ENCODE measurements at places on chromosomes 3 and 15.

- no peak for DNase-seq
These were observed 22.8 kb downstream of the TRPC1 start for GRCh38 chr3:142746646-142747045.

DNA sequence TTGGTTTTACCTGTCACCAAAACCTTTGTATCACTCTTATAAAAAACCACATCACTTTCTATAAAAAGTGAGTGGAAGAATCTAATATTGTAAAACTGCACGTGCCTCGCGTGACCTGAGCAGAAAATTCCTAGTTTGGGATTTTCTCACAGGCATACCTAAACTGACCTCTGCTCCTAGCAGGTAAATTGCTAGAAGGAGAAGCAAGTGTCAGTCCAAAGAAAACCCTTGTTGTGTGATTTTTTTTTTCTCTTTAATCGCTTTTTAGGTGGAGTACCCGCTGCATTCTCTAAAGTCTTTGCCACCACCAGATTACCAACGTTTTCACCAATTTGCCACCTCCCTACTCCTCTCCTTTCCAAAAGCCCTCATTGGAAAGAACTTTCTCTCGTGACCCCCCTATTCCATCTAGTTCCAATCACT lies 534 bp upstream of the UBE2E1 start:
- no peak for DNase-seq

DNA sequence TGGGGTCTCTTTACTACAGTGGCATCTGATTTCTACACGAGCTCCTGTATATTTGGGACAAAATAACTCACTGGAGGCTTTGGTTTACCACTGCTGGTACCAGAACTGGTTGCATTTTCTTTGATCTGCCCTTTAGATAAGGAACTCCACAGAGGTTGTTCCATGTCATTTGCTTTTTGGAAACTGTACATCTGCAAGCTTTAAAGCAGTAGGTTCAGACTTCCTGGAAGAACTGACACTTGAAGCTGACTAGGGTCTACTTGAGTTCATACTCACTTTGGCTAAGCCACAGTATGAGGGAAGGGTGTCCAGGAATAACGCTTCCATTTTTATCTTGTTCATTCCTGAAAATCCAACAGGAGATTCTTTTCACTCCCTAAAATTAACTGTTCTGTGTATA lies 86.4 kb downstream of the WWTR1 start:
- DNase-seq: no peak

GRCh38 chr3:20572473-20572872 lies 386.5 kb upstream of the SGO1 start:
- DNase-seq: no peak

- no peak for DNase-seq
These were observed 27.3 kb downstream of the CCR3 start for GRCh38 chr3:46269556-46269955.

DNA sequence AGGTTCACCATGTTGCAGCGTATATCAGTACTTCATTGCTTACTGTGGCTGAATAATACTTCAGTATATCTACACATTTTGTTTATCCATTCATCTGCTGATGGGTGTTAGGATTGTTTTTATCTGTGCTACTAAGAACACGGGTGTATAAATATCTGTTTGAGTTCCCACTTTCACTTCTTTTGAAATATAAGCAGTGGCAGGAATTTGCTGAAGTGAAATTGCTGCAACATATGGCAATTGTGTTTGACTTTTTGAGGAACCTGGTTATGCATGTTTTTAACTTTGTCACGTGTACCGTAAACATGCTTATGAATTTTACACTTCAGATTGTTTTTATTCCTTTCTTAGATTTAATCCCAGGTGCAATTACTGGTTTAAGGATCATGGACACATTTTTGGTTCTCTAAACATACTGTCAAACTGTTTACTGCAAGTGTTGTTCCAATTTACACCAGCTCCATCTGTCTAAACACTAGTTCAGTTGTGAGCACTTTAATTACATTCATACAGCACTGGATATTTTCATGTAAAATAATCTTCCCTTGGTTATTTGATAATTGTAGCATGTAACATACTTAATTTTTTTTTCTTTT lies 23.1 kb downstream of the TRAK1 start:
- no peak for DNase-seq

DNA sequence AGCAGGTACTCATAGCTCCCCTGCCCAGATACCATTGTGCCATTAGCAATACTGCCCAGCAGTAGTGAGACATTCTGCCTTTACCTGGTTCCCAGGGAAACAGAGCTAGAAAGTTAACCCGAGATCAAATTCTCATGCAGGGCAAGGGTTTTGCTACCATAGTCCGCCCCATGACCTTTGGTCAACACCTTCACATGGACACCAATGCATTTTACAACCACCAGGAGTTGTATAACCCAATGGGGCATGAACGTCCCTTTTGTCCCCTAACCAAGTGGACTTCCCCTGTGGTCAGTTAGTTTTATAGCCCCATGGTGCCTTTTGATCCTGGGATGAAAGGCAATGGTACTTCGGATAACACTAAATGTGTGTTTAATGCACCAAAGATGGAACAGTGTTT lies 151.7 kb upstream of the IQSEC1 start:
- DNase-seq: no peak

GRCh38 chr3:53841296-53841695 lies 4.9 kb downstream of the CHDH start:
- DNase-seq: no peak

DNA sequence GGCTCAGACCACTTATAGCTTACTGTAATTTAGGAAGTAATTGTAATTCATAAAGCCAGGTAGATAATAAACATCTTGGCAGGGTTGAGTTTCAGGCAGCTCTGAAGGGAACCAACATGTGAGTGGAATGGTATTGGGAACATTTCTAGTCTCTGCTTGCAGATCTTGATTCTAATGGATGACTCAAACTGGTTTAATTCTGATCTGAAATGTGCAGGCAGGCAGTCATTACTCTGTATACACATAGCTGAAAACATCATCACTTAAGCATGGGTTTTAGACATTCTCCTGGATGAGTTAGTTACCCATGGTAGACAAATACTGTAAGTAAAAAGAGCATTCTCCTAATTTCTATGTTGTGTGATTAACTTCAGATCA lies 317.0 kb upstream of the TPRG1 start:
- peak; percentile 53 for DNase-seq

DNA sequence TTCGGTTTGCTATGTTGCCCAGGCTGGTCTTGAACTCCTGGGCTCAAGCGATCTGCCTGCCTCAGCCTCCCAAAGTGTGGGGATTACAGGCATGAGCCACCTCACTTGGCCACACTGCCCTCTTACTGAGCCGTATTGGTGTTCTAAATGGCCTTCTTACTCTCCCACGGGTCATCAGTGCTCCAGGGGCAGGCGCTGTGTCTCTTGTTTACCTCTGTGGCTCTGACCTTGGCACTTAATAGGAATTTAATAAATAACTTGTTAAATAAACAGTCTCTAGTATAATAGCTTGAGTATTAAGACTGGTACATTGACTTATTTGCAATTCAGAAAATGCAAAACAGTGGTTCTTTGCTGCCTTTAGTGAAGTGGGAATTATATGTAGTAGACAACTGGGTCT lies 13.7 kb downstream of the FLNB start:
- DNase-seq: no peak

DNA sequence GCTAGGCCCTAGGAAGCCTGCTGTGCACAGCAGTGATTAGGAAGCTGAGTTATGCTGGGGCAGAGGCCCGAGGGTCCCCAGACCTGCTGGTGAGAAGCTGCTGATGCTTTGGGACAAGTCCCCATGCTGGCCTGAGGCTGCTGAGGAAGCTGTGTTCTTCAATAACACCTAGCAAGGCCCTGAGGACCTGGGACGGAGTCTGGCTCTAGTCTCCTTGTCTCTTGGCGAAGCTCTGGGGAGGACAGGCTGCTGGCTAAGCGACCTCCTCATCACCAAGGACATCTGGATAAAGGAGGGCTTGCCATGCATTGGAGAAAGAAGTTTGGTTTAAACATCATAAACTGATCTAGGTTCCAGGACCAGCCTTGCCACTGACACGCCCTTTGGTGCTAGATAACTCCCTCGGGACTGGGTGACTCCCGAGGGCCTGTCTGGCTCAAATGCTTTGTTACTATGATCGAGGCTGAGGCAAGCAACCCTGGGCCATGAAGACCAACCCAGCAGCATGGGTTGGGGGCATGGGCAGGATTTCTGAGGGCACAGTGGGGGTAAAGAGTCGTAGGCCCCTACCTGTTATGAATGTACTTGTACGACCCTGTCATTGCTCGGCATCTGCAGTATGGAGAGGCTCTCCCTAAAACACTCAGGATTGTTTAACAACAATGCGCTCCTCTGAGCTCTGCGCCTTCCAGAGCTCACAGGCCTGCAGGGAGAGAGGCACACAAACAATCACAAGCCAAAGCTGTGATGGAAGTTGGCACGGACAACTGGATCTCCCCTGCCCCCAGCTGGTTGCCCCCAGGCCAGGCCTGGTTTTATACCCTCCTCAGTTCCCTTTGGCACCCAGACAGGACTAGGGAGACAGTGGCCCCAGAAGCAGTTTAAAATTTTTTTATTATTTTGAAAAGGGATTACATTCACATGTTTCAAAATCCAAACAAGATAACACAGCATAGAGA lies 64.4 kb downstream of the LINGO1 start:
- DNase-seq: no peak

DNA sequence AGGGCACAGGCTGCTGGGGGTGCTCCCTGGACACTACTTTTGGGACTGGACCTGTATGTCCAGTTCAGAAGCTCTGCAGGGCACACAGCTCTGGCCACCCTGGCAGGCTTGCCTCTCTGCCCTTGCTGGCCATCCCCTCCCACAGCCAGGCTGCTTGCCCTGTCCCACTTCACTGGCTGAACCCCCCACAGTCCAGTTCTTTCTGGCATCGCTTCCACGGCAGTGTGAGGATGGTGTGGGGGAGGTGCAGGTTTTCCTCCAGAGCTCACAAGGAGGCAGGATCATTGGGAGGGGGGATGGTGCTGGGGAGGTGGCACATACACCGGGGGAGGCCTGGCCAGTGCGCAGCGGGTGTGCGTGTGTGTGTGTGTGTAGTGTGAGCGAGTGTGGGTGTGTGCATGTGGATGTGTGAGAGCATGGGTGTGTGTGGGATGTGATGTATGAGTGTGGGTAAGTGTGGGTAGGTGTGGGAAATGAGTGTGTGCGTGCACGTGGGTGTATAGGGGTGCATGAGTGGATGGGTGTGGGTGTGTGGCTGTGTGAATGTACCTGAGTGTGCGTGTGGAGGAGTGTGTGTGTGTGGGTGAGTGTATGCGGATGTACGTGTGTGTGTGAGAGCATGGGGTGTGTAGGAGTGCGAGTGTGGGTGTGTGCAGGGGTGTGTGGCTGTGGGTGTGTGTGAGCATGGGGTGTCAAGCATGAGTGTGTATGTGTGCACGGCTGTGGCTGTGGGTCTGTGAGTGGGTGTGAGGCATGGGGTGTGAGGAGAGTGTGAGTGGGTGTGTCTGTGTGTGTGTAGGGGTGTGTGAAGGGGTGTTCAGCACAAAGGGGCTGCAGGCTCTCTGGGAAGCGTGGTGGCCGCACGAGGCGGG lies 155.2 kb downstream of the NSMCE3 start:
- DNase-seq: no peak

DNA sequence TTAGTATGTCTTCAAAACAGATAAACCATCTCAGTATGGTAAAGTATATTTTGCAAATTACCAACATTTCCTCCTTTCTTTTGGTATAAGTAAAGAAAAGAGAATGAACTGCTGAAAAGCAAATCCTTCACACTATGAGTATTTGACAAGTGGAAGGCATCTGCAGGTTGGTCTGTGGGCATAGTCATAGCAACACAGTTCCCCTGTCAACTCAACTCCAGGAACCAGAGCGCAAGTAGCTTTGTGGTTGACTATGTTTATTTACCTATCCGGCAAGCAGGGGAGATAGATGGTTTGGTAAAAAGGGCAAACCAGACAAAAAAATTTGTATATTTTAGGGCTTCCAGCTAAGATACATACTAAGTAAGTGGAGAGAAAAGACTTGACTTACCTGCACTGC lies 88.3 kb upstream of the PPIB start:
- no peak for DNase-seq
